ENCODE measurements at places on chromosomes 4 and X.

DNA sequence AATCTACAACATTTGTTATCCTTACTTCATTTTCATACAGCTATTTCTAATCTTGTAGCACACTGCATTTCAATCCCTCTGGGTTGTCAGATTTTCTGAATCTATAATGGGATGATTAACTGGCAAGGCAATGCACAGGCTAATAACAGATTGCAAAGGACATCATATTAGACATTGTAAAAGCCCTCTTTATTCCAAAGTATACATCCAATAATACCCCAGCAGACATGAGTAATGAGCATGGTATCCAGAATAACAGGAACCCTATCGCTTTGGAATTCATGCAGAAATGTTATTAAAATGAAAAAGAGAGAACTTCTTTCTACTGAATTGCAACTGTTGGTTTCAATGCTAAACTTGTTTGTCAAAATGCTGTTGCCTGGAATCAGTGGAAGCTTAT is 122.9 kb downstream of the C4orf33 start:
- no peak for DNase-seq

- DNase-seq = no peak
These were observed 128.9 kb downstream of the HS3ST1 start for GRCh38 chr4:11299836-11300235.

GRCh38 chrX:135707880-135708279 is 5.6 kb upstream of the CT45A1 start:
- no peak for DNase-seq

- no peak for DNase-seq
These were observed 1279.7 kb downstream of the ARAP2 start for GRCh38 chr4:34964613-34965012.

DNA sequence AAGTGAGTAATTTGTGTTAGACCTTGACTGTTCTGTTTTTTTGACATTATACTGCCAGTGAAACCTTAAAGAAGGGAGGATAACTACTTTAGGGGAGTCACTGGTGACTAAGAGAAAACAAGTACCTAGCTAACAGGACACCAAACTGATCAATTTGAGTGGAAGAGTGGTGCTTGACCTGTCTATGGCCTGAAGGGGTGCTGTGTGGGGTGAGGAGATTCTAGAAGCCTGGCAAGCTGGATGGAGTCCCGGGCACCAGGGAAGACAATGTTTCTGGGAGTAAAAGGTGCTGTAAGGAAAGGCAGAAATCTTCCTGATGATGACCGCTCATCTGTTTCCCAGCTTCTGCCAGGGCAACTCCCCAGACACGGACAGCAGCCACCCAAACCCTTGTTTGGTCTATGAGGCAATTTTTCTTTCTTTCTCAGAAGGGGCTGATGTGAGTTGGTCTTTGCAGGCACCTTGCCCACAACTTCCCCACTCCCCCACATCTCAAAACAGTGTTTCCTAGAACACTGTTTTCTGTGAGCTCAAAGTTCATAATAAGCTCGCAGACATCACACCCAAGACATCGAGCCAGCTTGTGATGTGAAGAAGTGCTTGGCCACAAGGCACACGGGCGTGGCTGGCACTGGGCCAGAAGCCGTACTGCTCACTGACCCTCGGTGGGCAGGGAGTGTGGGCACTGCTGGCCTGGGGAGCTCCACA is 4.6 kb downstream of the TXK start:
- peak; percentile 33 for DNase-seq

GRCh38 chr4:142379277-142380051 is 466.6 kb downstream of the INPP4B start:
- DNase-seq = no peak

DNA sequence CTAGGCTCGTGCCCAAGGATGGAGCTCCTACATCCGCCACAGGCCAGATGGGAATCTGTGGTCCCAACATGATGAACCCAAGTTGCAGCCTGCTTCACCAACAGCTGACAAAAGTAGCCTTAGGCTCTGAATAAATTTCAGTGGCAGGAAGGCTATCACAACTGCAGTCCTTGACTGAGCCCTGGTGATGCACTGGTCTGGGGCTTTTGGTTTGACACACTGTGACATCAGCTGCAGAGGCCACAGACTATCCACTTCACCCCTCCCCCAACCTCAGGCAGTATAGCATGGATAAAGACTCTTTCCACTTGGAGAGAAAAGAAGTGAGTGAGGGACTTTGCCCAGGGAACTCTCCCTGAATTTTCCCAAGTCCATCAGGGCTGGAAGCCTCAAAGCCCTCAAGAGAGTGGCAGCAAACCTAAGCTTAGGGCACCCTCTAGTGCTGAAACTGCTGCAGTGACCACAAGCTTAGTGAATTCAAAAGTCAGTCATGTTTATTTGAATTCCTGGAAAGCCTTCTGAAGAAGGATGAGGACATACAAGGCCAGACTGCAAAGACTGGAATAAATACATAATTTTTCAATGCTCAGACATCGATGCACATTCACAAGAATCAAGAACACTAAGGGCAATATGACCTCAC is 135.0 kb upstream of the TENT5D start:
- DNase-seq = peak; percentile 22

DNA sequence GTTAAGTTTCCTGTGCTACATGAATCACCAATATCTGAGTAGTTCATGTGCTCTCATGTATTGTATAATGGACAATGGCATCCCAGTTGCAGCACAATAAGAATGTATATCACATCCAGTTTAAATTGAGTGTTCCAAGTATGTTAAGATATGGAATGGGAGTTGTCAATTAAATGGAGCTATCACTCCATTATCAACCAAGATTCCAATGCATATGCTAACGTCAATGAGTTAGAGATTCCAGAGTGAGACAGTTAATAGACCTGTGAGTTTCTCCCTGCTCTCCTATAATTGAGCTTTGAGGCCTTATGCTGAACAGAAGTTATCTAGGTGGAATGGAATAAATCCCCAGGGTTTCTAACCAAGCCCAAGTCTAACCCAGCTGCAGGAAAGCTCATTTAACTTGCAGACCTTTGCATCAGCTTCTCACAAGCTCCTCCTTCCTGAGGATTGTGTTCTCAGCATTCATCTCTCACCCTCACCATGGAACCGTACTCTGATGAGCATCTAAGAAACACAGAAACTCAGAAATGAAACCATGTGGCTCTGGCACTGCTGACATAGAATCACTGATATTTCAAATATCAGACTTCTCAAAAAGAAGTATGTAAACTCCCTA is 84.8 kb downstream of the TIGD2 start:
- no peak for DNase-seq

DNA sequence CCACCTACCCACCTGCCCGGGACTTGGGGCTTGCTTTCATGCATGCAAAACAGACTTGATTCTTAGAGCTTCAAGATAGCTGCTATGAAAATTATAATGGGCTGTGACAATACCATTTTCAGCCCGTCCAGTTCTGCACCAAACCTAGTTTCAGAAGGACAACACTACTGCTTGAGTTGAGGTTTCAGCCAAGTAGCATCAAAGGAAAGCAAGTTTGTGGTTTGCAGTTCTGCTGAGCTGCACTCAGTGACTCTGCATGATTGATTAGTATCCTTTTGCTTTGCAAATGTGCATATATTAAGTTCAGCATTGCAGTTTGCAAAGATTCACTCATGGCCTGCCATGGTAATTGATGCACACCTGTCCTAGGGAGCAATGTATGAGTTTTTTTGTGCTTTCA is 442.7 kb downstream of the RPA4 start:
- no peak for DNase-seq

DNA sequence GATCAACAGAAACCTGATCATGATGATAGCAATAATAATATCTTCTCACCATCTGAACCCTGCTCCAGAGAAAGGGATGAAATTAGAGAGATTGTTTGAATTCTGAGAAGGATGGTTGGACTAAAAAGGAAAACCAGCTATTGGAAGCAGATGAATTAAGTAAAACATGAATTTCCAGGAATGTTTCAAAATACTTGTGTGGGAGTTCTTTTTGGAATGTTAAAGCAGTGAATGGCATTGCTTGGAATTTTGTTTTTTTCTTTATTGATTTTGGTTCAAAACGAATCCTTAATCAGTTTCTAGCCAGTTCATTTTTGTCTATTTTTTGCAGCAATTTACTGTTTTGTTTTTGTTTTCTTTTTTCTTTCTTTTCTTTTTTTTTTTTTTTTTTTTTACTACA is 150.3 kb downstream of the NHS start:
- DNase-seq = no peak
